HCT116 (cell line): ENCODE measurements at places on chromosomes 2 and 18. TPM values are rescaled to one million over a fixed set of nuclear protein-coding genes. Genes with fewer than 3 reads are reported as not detected.

Gene CCDC88A
- 27.2 TPM for total RNA-seq

GRCh38 chr2:104847586-104848160 is 6.2 kb upstream of the POU3F3 start:
- H3K4me3 ChIP-seq = no peak overlapping the region
- DNase-seq = no peak
- H3K27me3 ChIP-seq = peaks cover 6% of the 10 kb centered on the region; the same call in 1 of the 2 replicates
- H3K27ac ChIP-seq = no peak overlapping the region

- H3K27me3 ChIP-seq = no peaks in the 10 kb centered on the region
- H3K4me3 ChIP-seq = no peak overlapping the region
- H3K4me1 ChIP-seq = no peaks in the 10 kb centered on the region
- H3K27ac ChIP-seq = no peak overlapping the region
- DNase-seq = no peak
Measured at GRCh38 chr2:108378851-108379250, 1.1 kb downstream of the SULT1C4 start.

DNA sequence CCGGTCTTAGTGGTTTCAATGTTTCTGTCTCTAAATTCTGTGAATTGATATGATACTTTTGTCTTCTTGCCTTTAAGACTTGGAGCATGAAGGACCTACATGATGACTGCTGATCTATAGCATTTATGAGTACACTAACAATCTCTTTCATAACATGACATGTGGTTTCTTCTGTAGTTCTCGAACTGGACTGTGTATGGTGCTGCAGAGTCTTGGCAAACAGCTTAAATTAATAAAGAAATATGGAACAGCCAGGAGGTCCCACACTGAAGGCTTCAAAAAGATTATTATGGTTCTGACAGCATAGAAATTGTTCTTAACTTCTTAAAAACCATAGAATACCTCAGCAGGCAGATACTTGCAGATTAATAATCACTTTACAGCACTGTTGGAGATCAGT is 145.0 kb downstream of the DCC start:
- no peaks in the 10 kb centered on the region for H3K36me3 ChIP-seq
- H3K4me1 ChIP-seq = no peaks in the 10 kb centered on the region
- H3K4me3 ChIP-seq = no peak overlapping the region
- H3K27me3 ChIP-seq = no peaks in the 10 kb centered on the region
- no peak overlapping the region for H3K27ac ChIP-seq

DNA sequence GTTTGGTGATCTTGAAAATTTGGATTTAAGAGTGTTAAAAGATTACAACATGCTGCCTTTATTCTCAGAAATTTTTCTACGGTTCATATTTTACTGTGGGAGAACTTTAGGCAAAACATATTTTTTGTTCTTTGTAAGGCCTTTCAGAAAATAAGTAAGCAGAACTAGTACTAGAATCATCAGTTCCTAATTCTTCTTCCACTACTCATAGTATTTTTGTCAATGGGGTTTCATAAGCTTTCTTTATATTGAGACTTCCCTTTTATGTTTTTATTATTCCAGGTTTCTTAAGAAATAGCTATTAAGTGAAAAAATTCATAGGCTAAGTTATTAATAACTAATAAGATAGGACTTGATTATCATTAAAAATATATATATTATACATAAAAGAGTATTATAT is 12.4 kb downstream of the UGGT1 start:
- H3K4me1 ChIP-seq = no peaks in the 10 kb centered on the region
- H3K36me3 ChIP-seq = no peaks in the 10 kb centered on the region; the same call in 1 of the 2 replicates
- H3K27me3 ChIP-seq = no peaks in the 10 kb centered on the region
- H3K4me3 ChIP-seq = no peak overlapping the region

Gene SLC4A3
- total RNA-seq = 23.0 TPM

Gene BIRC6
- total RNA-seq = 60.7 TPM

GRCh38 chr2:134098321-134098720 is 155.6 kb upstream of the MGAT5 start:
- H3K27ac ChIP-seq = no peak overlapping the region
- H3K36me3 ChIP-seq = no peaks in the 10 kb centered on the region
- no peak for DNase-seq
- no peaks in the 10 kb centered on the region for H3K4me1 ChIP-seq
- H3K4me3 ChIP-seq = no peak overlapping the region

Gene SEMA4F
- 12.3 TPM for total RNA-seq

DNA sequence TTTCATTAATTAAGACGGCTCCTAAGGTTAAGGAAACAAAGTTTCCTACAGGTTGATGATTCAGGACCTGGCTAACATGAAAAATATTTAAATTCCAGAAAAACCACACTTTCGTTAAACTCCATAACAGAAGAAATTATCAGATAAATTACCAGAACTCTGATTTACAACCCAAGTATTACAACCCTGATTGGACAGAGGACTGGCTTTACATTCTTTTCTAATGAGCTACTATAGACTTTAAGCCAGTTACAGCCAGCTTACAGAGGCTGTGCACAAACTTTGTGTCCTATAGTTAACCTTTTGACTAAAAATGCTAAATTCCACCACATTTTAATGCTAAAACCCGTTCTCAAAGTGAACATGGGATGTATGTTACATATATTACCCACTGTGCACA is 458.6 kb downstream of the KCNJ3 start:
- H3K4me3 ChIP-seq = no peak overlapping the region
- H3K27ac ChIP-seq = no peak overlapping the region
- H3K27me3 ChIP-seq = no peaks in the 10 kb centered on the region
- DNase-seq = no peak
- H3K4me1 ChIP-seq = no peaks in the 10 kb centered on the region

DNA sequence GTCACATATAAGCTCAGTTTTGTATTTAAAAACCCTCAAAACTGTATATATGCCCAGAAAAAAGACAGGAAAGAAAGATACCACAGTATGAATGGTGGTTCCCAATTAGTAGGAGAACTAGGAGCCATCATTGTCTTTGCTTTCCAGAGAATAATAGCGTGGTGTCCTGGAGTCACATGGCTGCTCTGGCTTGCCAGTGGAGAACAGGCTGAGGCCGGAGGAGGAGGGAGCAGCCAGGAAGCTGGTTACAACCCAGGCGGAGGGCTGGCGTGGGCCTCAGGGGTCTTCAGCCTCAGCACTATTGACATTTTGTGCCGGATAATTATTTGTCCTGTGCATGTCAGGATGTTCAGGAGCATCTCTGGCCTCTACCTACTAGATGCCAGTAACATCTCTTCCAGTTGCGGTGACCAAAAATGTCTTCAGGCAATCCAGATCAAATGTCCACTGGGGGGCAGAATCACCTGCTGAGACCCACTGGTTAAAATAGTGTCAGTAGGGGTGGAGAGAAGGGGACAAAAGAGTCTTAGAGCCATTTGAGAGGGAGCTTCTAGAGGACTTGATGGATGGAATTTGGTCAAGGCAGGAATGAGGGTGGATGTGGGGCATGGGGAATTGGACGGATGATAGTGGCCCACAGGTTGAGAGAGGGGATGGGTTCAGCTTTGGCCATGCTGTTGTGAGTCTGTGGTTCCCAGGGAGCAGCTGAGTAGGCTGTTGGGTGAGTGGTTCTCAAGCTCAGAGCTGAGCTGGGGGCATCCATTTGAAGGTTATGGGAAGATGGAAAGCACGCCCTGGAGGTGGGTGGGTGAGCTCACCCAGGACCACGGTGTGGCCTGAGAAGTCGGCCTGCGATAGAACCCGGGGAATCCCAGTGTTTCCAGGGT is 144.9 kb downstream of the AGAP1 start:
- H3K36me3 ChIP-seq = no peaks in the 10 kb centered on the region
- H3K27ac ChIP-seq = no peak overlapping the region
- peaks cover 4% of the 10 kb centered on the region; the same call in 1 of the 2 replicates for H3K4me1 ChIP-seq
- H3K27me3 ChIP-seq = no peaks in the 10 kb centered on the region

DNA sequence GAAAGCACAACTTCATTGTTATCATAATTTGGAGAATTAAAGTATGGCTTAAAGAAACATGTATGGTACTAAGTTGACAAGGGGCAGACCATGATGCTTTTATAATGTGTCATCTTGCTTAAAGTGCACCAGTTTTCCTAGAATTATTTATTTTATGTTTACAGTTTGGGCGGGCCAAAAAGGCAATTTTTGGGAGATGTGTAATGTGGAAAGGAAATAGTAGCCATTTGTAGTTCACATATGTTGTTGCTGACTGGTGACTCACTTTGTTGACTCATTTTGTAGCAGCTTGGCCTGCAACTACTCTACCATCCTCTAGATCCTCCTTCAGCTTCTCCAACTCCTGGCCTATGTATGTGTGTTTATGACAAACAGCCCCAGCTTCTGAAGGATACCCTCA is 7.7 kb downstream of the ZSCAN30 start:
- H3K4me3 ChIP-seq = no peak overlapping the region
- no peak overlapping the region for H3K27ac ChIP-seq
- no peak for DNase-seq
- H3K4me1 ChIP-seq = peaks cover 2% of the 10 kb centered on the region; the same call in 1 of the 2 replicates
- no peaks in the 10 kb centered on the region; the same call in 1 of the 2 replicates for H3K36me3 ChIP-seq

DNA sequence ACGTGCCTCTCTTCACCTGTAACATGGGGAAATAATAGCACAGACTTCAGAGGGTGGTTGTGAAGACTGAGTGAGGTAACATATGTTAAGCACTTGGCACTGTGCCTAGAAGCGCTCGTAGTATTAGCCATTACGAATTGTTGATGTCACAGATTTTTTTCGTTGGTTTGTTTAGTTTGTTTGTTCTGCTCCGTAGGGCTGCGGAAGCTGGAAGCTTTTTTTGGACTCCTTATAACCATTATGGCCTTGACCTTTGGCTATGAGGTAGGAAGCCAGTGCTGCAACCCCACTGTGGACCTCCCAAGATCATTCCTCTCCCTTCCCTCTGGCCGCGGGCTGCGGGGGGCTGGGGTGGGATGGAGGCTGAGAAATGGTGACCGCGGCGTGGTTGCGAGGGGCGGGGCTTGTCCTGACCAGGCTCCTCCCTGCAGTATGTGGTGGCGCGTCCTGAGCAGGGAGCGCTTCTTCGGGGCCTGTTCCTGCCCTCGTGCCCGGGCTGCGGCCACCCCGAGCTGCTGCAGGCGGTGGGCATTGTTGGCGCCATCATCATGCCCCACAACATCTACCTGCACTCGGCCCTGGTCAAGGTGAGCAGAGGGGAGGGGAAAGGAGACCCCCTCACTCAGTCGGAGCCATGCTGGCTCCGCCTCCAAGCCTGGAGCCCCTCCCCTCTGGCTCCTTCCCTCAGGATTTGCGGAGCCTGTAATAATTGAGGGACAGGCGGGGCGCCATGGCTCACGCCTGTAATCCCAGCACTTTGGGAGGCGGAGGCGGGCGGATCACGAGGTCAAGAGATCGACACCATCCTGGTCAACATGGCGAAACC is 5.5 kb downstream of the SLC11A1 start:
- no peak overlapping the region for H3K4me3 ChIP-seq
- H3K4me1 ChIP-seq = peaks cover 8% of the 10 kb centered on the region
- H3K36me3 ChIP-seq = no peaks in the 10 kb centered on the region
- no peak for DNase-seq
- no peak overlapping the region for H3K27ac ChIP-seq

DNA sequence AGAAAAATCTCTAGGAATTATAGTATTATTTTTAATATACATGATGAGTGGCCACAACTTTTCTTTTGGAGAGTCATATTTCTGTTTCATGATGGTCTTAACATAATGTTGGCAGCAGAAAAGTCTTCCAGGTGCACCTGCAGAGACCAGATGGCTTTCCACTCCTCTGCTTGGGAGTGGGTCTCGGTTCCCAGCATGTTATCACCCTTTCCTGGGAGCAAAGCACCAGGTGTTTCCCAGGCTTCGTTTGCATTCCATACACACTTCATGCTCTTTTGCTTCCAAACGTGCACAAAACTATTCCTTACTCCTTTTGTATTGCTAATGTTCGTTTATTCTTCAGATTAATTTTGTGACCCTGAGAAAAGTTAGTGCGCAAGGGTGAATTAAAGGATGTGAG is 305.2 kb downstream of the CDH2 start:
- no peaks in the 10 kb centered on the region for H3K36me3 ChIP-seq
- H3K27me3 ChIP-seq = no peaks in the 10 kb centered on the region
- H3K4me3 ChIP-seq = no peak overlapping the region
- no peak overlapping the region for H3K27ac ChIP-seq
- no peaks in the 10 kb centered on the region for H3K4me1 ChIP-seq

GRCh38 chr2:174072069-174072468 is 106.9 kb upstream of the SP3 start:
- H3K4me3 ChIP-seq = no peak overlapping the region
- no peak overlapping the region for H3K27ac ChIP-seq
- H3K27me3 ChIP-seq = no peaks in the 10 kb centered on the region
- DNase-seq = no peak
